ENCODE measurements at places on chromosomes 4 and X.

- no peak for DNase-seq
Observed at GRCh38 chr4:37138019-37138653, 106.4 kb upstream of the NWD2 start.

- DNase-seq = no peak
Observed at GRCh38 chr4:19961091-19961490, 290.6 kb upstream of the SLIT2 start.

DNA sequence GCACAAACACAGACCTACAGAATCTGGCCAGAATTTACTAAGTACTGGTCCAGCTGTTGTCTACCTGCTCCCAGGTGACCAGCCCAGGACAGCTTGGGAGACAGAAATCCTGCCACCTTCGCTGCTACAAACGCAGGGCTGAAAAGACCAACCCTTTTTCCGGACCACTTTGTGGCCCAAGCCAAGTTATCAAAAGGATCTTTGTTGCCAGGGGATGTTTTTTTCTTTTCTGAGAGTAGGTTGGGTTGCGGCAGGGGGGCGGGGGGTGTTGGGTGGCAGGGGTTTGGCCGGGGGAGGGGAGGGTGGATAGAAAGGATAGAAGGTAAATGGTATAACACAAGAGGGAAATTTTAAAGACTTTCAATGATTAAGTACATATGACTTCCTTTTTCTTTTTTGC lies 63.4 kb downstream of the STOX2 start:
- no peak for DNase-seq

GRCh38 chr4:179415037-179415846 lies 1973.0 kb upstream of the AGA start:
- DNase-seq = no peak

DNA sequence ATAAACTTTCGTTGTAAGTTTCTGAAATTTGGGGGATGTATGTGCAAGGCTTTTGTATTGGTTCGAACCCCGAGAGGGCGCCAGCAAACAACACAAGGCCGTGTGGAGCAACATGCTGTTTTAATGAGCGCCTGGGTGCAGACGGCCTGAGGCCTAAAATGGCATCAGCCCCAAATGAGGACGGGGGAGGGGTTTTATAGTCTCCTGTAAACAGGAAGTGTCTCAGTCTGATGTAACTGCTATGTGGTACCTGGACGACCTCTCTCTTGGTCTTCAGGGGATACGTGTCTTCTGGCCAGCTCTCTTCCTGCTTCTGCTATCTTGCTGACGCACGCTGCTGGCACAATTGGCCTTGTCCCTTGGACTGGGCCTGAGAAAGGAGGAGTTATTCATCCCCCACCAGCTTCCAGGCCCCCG lies 1348.0 kb downstream of the ADGRL3 start:
- DNase-seq = no peak

GRCh38 chrX:131734621-131735020 lies 190.7 kb downstream of the OR13H1 start:
- no peak for DNase-seq

- DNase-seq = no peak
Observed at GRCh38 chr4:163540977-163541376, 46.5 kb downstream of the TMA16 start.

DNA sequence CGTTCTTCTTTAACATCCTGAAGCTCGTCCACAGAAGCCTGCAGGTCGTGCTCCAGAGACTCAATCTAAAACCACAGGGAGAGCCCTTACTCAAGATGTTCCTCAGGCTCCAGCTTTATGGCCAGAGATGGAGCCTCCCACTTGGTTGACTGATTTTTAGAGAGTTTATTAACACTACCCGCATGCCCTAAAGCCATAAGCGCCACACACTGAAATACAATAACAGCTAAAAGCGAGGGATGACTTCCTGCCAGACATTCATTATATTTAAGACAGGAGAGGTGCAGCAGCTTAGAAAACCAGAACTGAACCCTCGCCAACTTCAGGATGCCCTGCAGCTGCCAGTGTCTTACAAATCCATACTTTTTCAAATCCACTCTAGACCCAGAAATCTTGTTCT lies 42.0 kb downstream of the SOD3 start:
- DNase-seq = no peak

- no peak for DNase-seq
Observed at GRCh38 chr4:105461621-105462382, 12.1 kb downstream of the PPA2 start.

DNA sequence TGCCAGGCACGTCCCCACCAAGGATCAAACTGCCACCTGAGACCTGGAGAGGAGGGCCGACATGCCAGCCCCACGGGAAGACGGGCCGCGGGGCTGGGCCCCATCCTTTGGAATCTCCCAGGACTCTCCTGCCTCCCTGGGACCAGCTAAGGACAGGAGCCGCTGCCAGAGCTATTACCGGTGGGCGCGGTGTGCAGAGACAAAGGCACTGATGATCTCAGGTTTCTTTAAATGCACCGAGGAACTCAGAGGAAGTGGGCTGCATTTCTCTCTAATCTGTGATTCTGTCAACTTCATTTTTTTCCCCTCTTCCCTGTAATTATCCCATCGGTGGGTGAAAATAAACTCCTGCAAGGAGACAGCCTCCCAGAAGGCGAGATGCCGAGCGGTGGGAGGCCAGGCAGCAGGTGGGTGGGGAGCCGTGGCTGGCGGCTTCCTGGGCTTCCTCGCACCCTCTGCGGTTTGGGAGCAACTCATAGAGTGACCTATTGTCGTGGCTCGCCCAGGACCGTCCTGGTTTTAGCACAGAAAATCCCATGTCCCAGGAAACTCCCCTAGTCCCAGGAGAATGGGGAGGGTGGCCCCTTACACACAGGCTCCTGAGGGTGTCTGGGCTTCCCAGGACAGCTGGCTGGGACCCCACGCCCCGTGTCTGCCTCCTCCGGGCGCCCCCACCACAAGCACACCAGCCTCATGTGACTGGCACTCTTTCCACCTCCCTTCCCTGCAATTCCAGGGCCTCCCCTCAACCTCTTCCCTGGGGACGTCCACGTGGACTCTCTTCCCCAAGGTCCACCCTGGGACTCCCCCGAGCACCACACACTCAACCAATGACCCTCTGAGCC lies 62.3 kb upstream of the ADRA2C start:
- no peak for DNase-seq

GRCh38 chr4:82688091-82688795 lies 110.4 kb downstream of the SCD5 start:
- DNase-seq = no peak

GRCh38 chr4:153480704-153481103 lies 14.5 kb downstream of the TMEM131L start:
- DNase-seq = no peak

DNA sequence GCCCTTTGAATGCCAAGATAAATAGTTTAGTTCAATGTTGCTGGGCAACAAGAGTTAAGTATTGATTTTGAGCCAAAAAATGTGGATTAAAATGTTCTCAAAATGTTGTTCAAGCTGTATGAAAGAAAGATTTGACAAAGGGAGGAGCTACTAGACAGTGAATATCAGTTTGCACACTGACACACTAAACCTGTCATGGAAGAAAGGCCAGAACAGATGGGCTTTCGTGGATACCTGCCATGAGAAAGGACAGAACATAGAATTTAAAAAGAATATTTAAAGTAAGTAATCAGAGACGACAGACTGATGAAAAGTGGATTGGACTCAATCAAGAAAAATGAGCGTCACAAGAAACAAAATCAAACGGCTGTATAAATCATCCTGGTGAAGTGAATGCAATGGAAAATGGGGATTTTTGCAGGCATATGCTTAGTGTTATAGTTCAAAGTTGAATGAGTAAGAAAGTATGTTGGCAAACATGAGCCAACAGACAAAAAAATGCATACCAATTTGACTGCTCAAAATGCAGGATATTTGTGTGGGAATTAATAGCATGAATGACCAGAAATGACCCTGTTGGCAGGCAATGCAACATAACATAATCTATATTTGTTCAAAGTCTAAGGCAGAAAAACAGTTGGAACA lies 7.4 kb downstream of the PCDH18 start:
- DNase-seq = no peak

GRCh38 chr4:168833881-168834280 lies 176.2 kb downstream of the CBR4 start:
- DNase-seq = no peak

DNA sequence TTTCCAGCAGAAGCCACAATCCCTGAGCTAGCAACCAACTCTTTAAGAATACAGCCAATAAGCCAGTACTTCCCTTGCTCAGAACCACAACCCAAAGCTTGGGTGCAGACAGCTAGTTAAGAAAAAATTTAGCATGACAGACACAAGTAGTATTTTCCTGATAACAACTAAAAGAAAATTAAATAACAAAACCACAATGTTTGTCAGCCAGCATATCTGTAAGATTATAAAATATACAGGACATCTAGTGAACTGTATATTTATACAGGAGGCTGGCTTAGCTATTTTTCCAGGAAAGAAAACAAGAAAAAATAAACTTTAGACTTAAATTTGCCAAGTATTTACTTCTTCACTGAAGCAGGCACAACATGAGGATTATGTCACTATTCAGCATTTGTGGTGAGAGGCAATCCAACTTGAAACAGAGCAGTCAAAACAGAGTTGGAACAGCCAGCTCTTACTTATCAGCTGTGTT lies 6.6 kb downstream of the PF4V1 start:
- DNase-seq = no peak
